ENCODE measurements at places on chromosomes 11 and 22.
A peak's percentile ranks its signal among the peaks of the same experiment; 100 is the strongest.

GRCh38 chr11:71505001-71505400, 22.1 kb upstream of the KRTAP5-7 start:
- DNase-seq: no peak

- DNase-seq: no peak
Measured at GRCh38 chr22:20312396-20313191, 7.3 kb downstream of the DGCR6L start.

DNA sequence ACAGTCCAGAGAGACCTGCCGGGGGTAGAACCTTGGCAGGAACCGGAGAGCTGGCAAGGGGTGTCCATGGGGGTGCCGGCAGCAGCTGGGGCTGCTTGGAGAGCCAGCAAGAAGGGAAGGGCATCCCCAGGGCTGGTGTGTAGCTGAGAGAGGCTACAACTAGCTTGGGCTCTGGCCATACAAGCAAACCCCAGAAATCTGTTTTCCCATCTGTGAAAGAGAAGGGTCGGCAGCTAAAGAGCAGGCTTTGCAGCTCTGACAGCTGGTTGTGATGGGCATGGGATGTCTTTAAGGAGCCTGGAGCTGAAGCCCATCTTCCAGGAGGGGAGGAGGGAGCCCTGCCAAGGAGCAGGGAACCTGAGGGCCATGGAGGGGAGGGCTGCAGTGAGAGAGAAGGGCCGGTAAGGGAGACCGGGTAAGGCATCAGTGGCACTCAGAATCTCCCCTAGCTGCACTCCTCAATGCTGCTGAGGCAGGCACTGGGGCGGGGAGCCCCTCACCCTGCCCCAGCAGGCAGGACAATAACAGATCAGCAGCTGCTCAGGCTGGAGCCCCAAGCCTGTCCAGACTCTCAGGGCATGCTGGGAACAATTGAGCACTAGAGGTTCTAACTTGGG, 3.9 kb downstream of the CHST1 start:
- no peak for DNase-seq

DNA sequence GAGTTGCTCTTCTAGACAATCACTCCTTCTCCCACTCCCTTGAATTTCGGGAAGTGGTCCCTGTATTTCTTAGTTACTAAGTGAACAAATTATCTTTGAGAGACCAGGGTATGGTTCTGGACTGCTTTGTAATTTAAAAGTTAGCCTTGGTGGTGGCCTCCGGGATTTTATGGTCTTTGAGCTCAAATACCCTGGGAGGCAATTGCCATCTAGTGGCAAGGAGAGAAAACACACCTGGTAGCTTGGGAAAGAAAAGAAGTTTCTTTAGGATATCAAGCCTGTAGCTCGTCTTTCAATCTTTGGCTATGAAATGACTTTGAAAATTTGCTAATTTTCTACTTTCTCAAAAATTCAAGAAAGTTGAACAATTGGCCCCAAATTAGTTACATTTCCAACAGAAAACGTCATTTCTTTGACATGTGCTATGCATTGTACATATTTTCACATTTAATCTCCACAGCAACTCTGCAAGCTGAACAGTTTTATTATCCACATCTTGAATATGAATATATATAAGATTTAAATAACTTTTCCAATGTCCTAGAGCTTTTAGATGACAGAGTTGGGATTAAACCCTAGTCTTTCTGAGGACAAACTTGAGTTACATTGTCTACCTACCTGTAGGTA, 39.1 kb downstream of the MMP27 start:
- DNase-seq: no peak

- DNase-seq: no peak
Measured at GRCh38 chr11:108137212-108137611, 15.8 kb downstream of the ACAT1 start.

- no peak for DNase-seq
Measured at GRCh38 chr22:26894362-26894761, 237.0 kb downstream of the MIAT start.

DNA sequence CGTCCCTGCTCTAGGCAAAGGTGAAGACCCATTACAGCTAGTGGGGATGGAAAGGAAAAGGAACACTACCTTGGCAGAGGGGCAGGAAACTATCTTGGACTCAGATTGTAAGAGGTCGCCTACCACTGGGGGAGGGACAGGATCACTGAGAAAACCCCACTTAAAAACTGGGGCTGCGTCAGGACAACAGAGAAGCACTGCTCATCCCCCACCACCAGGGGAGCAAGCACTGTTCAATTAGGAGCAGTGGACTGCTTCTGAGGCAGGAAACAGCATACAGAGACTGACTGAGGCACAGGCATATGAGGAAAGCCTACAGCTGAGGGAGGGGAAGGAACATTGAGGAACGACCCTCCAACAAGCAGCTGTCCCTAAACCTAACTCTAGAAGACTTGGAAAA, 20.8 kb upstream of the DLAT start:
- DNase-seq: peak; percentile 6

DNA sequence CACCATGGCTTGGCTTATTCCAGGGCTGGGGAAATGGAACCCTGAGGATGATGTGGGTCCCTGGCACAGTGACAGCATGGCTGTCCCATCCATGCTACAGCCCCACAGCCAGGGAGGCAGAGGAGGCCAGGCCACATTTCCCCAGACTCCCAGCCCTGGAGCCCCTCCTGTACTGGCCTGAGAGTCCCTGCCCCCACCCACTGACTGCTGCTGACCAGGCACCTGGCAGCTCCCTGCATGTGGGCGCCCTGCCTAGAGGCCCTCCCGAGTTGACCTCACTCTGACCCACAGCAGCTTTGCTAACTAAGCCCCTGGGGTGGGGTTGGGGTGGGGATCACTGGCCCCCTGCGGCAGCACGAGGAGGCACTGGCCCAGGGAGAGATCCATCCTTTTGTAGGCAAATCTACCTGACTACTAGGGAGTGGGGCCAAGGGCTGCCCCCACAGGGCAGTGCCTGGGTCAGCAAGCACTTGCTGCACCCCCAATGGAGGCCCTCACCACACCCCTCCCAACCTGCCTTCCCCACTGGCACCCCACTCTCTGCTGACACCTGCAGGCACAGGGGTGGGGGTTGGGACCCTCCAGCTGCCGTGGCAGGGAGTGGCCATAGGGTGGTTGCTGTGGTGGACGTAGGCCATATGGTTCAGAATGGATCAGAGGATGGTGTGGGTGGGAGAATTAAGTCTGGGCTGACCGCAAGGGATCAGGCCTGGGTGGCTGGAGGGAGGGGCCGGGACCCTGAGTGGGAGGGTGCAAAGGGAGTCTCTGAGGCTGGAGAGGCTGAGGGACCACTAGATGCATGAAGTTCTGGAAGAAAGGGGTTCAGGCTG, 17.4 kb downstream of the ARVCF start:
- DNase-seq: no peak

DNA sequence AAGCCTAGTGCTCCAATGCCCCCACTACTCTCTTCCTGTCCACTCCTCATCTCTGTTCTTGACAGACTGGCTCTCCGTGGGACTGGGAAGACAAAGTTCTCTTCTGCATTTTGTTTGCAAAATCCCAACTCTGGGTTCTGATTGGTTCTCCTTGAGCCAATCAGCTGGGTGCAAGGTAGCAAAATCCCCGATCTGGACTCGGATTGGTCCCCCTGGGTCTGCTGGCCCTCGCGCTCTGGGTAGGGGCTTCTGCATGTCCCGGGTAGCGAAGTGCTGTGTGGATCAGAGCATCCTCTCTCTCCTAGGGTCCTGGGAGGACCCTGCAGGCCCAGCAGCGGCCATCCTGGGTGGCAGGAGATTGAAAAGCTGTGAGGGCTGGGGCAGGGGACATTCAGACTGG, 22.3 kb upstream of the A4GALT start:
- DNase-seq: no peak

DNA sequence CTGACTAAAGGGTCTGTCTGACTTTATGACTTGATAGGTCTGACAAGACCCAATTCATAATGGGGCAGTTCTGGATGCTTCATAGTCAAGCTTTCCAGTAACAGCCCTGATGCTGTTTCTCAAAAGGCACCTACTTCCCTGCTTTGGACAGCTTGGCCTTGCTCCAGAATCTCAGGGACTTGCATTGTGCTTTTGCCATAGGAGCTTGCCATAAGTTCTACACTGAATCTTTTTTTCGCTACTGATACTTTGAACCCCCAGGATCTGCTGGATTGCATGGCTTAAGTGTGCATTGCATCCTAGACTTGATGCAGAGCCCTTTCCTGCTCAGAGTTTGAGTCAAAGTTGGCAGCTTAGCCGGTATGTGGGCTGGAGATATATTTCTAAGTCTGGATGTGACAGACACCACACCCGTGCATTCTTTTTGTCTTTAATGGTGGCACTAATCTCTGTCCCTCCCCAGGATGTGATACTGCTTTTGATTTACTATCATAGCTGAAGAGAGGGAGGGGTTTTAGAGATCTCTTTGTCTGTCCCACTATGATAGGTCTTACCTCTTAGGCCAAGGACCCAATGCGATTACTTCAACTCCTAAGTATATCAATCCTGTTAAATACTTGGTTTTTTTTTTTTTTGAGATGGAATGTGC, 16.9 kb upstream of the SLC3A2 start:
- no peak for DNase-seq

DNA sequence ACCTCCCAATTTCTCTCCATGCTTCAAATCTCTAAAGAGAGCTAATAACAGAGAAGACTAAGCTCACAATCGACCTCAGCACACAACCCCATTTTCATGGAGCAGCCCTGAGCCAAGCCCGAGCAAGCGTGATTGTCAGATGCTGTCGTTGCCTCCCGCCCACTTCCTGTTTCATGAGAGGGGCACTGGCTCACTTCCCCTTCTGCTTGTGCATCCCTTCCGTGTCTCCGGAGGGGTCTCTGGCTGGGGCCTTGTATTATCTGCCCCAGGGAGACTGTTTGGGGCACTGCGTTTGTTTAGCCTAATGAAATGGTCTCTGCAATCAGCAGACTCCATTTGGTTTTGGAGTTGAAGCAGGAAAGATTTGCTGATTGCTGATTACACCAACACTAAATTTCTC, 181.3 kb upstream of the SEZ6L start:
- peak; percentile 1 for DNase-seq

- no peak for DNase-seq
Measured at GRCh38 chr22:49664891-49665290, 162.8 kb downstream of the BRD1 start.

GRCh38 chr11:75328426-75329277, 22.8 kb downstream of the ARRB1 start:
- peak; percentile 52 for DNase-seq

DNA sequence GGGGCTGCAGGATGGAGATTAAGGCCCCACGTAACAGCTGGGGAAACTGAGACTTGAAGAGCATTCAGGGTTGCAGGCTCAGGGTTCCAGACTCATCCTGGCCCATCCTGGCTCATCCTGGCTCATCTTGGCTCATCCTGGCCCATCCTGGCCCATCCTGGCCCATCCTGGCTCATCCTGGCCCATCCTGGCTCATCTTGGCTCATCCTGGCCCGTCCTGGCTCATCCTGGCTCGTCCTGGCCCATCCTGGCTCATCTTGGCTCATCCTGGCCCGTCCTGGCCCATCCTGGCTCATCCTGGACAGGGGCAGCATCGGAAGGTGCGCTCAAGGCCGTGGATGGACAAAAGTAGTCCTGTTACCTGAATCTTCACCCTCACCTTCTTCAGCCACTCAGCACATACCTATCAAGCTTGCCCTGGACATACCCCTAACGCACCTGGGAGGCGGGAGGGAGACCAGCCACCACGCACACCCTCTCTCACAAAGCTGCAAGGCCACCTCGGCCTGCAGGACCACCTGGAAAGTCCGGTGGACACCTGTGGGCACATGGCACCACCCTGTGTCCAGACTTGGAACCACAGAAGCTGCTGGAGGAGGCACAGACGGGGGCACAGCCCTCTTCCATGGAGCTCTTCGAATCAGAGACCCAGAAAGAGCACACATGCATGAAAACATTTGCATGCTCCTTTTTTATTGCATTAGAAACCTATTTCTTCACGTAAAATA, 20.3 kb upstream of the NLRP6 start:
- no peak for DNase-seq

GRCh38 chr11:94593030-94593429, 25.9 kb downstream of the PIWIL4 start:
- DNase-seq: no peak

DNA sequence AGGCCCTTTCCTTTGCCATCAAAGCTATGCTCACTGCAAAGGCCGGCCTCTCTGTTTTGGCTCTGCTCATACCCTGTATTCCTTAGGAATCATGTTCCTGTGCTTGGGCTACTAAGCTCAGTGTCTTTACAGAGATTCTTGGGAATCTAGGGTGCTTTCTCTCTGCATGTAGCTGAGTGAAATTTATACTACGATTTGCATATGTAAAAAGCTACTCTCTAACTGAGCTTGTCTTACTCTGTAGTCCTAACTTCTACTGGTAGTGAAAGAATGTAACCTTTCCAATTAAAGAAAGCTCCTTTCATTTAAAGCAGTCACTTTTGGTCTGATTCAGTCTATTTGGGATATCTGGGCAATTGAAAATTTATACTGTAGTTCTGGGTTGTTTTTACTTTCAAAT, 32.2 kb downstream of the DNHD1 start:
- no peak for DNase-seq

GRCh38 chr11:84817998-84818397, 809.1 kb downstream of the DLG2 start:
- DNase-seq: no peak

DNA sequence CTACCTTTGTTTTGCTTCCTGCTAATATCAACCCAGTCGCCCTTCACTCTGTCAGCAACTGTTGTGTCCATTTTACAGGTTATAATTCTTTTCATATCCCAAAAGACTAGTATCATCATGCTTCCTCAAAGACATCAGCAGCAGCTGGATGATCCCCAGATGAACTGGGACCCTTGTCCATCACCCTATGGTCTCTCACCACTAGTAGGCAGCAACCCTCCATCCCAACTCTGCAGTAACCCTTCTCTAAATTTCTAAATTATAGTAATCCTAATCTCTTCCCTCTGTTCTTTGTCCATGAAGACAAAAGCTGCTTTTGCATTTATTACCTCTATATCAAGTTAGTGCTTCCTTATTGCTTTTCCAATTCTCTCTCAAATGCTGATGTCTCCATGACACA, 1025.8 kb downstream of the FAM181B start:
- no peak for DNase-seq

- DNase-seq: no peak
Measured at GRCh38 chr11:85663080-85663752, 1.7 kb downstream of the CREBZF start.

Data from stimulated activated CD4-positive, alpha-beta T cell treated with anti-CD3 and anti-CD28 coated beads, Interleukin-1b, Interleukin-23, amount 100 ng/mL, for 48 hours (primary cell).